Gastrocnemius medialis (tissue), 4 donors: ENCODE measurements at places on chromosomes 6 and 20. TPM values are rescaled to one million over a fixed set of nuclear protein-coding genes. Genes with fewer than 3 reads are reported as not detected.

The SDCBP2 gene
- 1.3 TPM for total RNA-seq

The SYNDIG1 gene
- total RNA-seq, result 1.3 TPM

The SNPH gene
- total RNA-seq, result 17.2 TPM

The B4GALT5 gene
- 75.2 TPM for total RNA-seq

DNA sequence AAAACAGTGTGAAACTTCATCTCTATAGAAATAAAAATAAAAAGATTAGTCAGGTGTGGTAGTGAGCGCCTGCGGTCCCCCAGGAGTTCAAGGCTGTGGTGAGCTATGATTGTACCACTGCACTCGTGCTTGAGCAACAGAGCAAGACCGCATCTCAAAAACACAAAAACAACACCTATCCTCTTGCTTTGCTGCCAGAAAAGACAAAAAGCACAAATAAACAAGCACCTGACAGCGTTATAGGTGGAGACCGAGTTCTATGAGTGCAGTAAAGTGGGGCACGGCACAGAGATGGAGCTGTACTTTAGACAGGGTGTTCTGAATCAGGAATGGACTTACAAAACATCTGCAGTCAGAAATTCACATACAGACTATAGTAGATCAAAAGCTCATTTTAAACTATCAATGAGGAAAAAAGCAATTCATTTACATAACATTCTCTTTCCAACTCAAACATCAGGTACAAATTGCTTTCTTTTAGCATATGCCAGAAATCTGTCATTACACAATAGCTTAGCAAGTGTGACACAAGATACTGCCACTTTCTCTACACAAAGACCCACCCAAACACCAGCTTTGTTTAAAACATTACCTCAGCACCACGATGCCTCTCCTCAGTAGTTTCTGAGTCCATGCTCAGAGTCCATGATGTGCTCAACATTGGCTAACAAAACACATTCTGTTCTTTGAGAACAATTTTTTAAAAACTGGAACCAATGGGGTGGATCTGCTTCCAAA is 10.1 kb downstream of the EZR start:
- DNase-seq, result no peak

DNA sequence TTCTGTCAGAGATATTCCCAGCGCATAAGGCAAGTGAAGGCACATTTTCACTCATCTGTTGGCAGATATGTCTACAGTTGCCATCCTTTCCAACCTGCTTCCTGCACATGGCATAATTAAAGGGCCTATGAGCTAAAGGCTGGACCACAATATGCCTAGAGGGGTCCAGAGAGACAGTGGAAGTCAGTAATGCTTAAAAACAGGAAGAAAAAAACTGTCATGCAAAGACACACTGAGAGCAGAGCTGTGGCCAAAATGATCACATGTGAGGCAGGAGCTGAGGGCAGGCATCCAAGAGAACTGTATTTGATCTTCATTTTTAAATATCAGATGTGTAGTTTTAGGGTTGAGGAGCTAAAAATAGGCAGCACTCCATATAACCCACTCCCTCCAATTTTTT is 125.0 kb upstream of the BACH2 start:
- DNase-seq, result no peak

DNA sequence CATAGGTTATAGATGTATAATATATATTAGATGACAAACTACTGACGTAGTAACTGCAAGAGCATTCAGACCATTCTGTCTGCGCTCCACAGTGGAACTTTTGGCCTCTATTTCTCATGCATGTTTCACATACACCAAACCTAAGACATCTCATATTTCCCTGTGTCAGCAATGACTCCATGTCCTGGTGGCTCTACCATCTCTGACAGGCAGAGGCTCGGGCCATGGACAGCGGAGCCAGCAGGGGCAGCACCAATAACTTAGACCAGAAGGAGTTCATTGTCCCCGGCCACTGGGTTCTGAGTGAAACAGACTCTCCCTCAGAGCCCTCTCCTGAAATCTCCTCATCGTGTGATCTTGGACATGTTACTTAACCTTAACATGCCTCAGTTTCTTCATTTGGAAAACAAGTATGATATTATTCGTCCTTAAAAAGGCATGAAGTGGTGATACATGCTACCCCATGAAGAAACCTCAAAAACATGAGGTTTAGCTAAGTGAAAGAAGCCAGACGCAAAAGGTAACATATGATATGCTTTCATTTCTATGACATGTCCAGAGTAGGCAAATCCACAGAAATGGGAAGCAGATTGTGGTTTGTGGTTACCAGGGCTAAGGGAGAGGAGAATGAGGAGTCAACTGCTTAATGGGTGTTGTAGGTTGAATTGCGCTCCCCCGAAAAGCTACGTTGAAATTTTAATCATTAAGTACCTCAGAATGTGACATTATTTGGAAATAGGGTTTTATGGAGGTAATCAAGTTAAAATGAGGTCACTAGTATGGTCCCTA is 564.0 kb upstream of the JARID2 start:
- DNase-seq, result no peak

GRCh38 chr6:156778454-156779205 is 1.5 kb downstream of the ARID1B start:
- DNase-seq, result peak; percentile 18

DNA sequence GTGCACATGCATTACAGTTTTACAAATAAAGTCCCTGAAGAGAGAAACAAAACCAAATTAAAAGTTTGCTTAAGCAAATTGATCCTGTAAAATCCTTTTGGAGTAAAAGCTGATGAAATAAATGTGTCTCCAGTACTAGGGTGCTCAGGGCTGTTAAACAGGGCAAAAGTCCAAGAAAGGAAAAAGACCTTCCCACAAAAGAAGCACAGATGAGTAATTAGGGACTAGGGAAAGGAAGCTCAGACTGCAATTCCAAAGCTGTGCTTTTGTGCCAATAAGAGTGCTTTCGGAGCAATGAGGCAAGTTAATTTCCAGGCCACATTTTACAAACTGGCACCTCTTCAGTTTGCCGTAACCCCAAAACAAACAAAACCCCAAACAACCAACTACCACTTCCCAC is 10.4 kb upstream of the RNF182 start:
- DNase-seq, result no peak

DNA sequence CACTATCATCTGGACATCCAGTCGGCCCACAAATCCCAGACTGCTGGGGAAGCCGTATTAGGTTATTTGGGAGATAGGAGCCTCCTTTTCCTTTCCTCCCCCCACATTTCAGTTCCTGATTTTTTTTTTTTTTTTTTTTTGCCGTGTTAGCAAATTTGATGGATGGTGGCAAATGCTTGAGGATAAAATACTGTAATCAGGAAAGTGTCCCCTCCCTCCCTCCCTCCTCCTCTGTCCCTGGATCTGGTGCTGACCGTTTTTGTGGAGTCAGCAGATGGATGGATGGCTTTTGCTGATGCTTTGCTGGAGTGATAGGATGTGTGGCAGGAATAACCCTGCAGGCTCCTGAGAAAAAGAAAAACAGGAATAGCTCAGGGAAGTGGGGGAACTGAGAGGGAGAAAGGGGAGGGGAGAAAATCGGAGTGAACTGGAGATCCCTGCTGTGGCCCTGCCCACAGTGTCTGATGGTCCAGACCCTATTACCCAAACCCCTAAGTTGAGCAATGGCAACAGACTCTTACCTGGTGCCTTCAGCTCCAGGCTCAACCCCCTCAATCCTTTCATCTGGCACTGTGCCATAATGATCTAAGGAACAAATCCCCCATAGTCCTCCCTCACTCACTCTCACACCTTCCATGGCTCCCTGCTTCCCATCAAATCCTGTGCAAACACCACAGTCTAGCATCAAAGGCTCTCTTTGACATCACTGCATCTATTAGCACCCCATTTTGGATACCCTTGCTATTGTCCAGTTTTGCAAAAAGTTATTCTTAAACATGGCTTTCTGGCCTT is 277.3 kb upstream of the CHD6 start:
- no peak for DNase-seq

GRCh38 chr20:11445891-11446290 is 471.8 kb upstream of the BTBD3 start:
- no peak for DNase-seq
